ENCODE measurements at places on chromosomes 3 and 15. TPM values are rescaled to one million over a fixed set of nuclear protein-coding genes. Genes with fewer than 3 reads are reported as not detected.

C3orf70 gene
- total RNA-seq: 0.42 TPM

DNA sequence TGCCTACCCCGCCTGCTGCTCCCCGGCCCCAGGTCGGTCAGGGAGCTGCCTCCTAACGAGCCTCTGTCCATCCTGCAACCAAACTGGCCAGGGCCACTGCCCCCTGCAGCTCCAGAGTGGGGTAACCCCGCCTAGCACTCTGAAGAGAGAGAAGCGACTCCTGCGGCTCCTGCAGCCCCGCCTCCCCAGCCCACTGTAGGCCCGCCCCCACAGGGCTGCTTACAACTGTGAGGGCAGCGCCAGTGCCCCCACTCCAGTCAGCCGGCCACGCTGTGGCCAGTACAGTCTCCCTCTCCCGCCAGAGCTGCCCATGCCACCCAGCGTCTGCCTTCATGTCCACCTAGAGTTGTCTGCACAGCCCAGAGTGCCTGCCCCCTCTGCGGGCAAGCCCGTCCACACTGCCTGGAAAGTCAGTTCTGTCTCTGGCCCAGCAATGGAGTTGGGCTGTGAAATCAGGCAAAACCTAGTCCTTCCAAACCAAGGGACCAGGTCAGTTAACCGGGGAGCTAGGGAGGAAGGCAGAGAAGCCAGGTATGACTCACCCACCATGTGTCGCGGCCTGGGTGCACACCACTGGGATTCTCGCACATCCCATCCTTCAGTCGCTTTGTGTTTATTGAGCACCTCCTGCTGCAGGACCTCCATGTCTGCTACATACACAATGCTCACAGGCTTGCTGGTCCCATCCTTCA is 2.4 kb downstream of the UCN2 start:
- DNase-seq: no peak

DNA sequence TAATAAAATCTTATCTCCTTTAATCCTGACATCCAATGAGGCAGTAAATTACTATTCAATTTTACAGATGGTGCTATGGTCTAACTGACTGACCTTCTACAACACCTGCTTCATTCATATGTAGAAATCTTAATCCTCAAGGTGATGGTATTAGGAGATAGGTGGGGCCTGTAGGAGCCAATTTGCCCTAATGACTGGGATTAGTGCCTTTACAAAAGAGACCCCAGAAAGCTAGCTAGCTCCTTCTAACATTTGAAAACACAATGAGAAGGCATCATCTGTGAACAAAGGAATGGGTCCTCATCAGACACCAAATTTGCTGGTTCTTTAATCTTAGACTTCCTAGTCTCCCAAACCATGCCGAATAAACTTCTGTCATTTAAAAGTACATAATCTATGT is 137.4 kb upstream of the UBP1 start:
- DNase-seq: no peak

- no peak for DNase-seq
Observed at GRCh38 chr15:47376190-47376589, 341.1 kb upstream of the SEMA6D start.

DNA sequence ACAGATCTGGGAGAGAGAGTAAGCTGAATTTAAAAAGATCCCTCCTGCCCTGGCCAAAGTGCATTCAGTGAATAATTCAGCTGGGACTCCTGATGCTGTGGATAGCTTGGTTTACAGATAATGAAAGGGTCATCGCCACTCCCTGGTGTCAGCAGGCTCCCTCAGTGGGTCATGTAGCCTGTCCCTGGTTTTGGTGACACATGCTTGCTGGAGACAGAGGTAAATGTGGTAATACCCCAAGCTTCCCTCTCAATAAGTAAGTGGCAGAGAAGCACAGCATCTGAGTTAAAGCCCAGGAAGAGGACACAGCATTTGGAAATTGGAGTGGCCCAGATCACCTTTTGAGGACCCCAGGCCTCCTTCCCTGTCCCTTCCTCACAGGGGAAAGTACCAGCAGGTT is 1.8 kb downstream of the TMEM115 start:
- DNase-seq: no peak

GRCh38 chr3:16807391-16807790 is 77.4 kb upstream of the PLCL2 start:
- no peak for DNase-seq

- no peak for DNase-seq
Observed at GRCh38 chr3:38604246-38604645, 45.2 kb downstream of the SCN5A start.

HCLS1 gene
- 48.7 TPM for total RNA-seq

FBXL22 gene
- 0.11 TPM for total RNA-seq

DNA sequence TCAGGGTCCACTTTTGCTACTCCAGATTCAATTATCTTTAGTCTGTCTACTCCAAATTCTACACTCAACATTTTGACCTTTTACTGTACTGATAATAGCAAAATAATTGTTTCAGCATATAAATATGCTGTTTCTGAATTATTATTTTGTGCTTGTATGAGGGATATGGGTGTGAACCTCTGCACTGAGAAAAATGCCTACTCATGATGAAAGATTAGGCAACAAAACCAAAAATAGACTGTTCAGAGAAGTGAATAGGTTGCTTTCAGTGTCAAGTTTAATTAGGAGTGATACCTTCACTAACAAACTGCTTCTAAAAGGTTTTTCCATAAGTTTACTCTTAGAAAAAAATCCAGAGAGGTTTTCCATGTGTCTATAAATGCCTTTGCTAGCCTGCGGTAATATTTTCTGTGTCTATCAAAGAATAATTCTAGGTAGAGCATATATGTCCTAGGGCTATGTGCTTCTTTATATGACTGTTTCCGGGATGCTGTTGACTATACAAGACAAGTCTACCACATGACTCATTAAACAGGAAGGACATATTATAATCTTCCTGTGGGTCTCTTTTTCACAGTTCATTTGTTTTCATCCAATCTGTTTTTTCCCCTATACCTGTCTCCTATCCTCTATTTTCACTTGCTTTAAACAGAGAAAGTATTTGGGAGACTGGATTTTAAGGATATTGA is 218.5 kb upstream of the TTC14 start:
- DNase-seq: no peak

Data from pulmonary artery endothelial cell (primary cell).